ENCODE measurements at places on chromosomes 13 and 19.

GRCh38 chr13:59890054-59890453 lies 273.7 kb downstream of the DIAPH3 start:
- no peak for DNase-seq

DNA sequence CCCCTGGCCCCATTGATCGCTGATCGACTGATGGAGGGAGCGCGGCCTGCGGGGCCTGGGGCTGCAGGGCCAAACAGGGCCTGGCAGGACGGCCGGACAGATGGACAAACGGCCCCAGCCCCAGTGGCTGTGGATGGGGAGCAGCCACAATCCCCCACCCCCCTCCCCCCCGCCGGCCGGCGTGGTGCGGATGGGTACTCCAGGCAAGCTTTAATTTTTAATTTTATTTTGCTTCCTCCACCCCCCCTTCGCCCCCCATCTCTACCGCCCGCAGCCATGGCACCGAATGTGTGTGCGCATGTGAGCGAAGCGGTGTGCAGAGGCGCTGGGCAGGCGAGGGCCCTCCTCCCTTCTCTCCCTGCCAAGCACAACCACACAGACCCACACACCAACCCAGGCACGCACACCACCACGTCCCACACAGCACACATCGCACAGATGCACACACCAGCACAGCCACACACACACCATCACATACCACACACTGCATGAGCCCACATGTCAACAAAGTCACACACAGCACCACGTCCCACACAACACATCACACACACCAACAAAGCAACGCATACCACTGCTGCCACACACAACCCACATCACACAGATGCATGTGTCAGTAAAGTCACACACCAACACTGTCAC lies 12.4 kb downstream of the ERFL start:
- DNase-seq: no peak

- no peak for DNase-seq
These were observed 12.1 kb downstream of the ONECUT3 start for GRCh38 chr19:1765232-1765903.

DNA sequence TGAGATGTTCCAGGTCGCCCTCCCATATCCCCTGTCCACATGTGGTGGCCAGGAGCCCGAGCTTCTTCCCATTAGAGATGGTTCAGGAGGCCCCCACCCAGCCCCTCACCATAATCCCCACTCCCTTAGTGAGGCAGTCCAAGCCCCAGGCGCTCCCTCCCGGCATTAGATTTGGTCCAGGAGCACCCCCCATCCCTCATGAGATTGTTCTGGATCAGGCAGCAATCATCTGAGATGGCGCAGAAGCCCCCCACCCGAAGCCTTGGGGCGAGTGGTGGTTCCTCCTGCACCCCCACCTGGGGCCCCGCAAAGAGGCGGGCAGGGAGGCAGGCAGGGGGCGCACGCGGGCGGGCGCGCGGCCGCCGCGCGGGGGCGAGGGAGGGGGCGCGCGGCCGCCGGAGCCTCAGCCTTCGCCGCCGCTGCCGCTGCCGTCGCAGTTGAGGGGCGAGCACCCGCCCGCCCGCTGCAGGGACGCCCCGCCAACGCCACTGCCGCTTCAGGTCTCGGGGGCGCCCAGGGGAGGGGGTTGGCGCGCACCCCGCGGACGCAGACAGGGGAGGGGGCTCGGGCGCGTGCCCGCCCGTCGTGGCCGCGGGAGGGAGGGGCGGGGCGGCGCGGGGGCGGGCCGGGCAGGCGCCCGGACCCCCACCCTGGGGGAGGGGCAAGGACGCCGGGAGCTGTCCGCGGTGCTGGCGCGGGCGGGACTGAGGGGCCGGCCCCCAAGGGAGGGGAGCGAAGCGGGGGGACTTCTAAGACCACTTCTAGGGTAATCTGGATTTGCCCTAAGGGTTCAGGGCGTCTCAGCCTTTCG lies 46.4 kb upstream of the SHKBP1 start:
- DNase-seq: peak; percentile 12

DNA sequence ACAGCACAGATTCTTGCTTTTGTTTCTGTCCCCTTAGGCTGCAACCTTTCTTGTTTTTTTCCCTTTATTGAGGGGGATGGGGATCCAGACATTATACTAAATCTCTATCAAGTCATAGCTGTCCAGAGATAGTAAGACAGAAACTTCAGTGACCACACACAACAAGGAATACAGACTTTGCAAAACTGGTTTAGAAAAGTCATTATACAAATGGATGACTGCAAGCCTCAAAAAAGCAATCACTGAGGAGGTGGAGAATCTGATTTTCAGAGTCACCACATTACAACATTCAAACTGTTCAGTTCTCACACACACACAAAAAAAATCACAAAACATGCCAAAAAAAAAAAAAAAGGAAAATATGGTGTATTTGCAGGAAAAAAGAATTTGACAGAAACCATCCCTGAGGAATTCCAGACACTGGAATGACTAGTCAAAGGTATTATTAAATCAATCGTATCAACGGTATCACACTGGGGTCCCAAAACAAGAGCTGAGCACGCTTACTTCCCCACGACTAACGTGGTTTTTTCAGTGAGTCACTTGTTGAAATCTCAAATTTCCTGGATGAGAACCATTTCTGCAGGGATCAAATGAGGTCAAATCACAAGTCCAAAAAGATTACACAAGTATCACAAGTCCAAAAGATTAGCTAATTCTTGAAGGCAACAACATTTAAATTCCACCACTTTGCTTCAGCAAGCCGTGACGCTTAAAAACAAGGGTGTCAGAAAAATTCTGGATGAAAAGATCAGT lies 41.2 kb downstream of the USP12 start:
- DNase-seq: no peak
